ENCODE measurements at places on chromosomes 6 and 20.

- no peak for DNase-seq
Observed at GRCh38 chr20:52454660-52455059, 263.1 kb upstream of the ZFP64 start.

- no peak for DNase-seq
Observed at GRCh38 chr6:45830441-45831139, 185.1 kb downstream of the CLIC5 start.

- no peak for DNase-seq
Observed at GRCh38 chr6:108594640-108595039, 33.9 kb downstream of the FOXO3 start.

GRCh38 chr20:50191544-50192363 is 1.1 kb downstream of the CEBPB start:
- no peak for DNase-seq

DNA sequence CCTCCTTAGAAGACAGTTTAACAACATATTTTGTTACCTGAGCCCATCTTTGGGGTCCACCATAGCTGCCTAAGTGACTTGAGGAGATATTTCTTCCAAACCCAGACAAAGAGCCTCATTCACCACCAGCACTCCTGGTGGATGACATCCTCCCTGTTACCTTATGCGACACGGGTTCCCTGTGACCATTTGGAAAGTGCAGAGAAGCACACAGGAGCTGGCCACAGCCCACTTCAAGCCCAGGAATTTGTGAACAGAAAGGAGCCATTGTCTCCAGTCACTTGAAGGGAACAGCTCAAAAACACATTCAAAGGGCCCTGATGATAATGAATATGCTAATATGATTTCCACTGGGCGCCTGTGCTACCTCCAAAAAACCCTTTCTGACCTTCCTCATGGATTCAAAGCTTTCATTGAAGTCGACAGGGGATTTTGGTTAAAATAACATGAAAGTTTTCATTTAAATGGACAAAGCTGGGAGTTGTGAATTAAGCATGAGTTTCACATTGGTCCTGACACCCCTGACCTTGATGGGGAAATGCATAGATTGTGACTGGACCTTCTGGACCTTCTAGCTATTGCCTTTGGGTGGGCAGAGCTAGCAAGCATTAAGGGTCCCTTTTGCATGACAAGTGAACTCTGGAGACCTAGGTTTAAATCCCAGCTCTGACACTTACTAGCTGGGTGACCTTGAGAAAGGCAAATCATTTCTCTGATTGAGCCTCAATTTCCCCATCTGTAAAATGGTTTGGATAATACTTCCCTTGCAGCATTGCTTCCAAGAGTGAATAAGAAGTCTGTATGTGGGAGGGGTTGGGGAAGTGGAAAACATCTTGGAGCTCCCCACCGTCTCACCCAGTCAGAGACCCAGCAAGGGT is 83.3 kb upstream of the SIRPA start:
- peak; percentile 46 for DNase-seq

Data from nucleus accumbens (tissue), 56 donors.